Skin of body (tissue), 3 donors: ENCODE measurements at places on chromosomes 2 and 18. TPM values are rescaled to one million over a fixed set of nuclear protein-coding genes. Genes with fewer than 3 reads are reported as not detected.

Gene DSC2
- total RNA-seq = 36.4 TPM

Gene KIF5C
- total RNA-seq = 2.3 TPM

Gene SAG
- total RNA-seq = not detected

Gene ZSWIM2
- not detected for total RNA-seq

Gene MLPH
- total RNA-seq = 6.5 TPM

Gene LRATD1
- 27.8 TPM for total RNA-seq
